ENCODE measurements at places on chromosomes 7 and 10.

DNA sequence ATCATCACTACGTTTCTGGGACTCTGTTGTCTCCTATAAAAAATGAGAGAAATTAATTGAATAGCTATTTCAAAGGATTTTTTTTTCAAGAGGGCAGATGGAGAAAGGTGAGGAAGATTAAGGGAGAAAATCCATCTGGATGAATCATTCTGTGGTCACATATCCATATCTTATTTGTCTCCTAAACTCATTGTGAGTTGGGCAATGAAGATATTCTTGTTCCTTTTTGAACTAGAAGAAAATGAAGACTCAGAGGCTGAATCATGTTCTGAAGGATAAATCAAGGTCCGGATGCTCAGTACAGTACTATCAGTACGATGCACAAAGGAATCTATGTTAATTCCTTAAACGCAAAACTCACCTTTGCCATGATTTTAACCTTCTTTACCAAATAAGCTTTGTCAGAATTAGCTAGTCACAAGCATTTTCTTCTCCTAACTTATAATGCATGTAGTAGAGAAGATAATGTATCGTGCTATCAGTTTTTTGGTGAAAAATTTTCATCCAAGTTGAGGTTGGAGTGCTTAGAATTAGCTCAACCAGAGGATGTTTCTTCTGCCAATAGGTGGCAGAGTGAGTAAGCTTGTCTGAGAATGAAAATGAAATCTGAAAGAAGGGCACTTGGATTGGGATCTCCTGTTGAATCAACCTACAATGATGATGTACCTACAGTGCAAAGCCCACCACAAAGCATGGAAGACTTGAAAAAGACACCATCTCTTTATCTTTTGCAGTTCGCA lies 446.9 kb downstream of the KIF20B start:
- no peak for DNase-seq

DNA sequence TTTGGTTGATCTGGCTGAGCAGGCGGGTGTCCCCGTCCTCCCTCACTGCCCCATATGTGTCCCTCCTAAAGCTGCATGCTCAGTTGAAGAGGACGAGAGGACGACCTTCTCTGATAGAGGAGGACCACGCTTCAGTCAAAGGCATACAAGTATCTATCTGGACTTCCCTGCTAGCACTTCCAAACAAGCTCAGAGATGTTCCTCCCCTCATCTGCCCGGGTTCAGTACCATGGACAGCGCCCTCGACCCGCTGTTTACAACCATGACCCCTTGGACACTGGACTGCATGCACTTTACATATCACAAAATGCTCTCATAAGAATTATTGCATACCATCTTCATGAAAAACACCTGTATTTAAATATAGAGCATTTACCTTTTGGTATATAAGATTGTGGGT lies 26.9 kb upstream of the TRIM56 start:
- peak; percentile 10 for DNase-seq

DNA sequence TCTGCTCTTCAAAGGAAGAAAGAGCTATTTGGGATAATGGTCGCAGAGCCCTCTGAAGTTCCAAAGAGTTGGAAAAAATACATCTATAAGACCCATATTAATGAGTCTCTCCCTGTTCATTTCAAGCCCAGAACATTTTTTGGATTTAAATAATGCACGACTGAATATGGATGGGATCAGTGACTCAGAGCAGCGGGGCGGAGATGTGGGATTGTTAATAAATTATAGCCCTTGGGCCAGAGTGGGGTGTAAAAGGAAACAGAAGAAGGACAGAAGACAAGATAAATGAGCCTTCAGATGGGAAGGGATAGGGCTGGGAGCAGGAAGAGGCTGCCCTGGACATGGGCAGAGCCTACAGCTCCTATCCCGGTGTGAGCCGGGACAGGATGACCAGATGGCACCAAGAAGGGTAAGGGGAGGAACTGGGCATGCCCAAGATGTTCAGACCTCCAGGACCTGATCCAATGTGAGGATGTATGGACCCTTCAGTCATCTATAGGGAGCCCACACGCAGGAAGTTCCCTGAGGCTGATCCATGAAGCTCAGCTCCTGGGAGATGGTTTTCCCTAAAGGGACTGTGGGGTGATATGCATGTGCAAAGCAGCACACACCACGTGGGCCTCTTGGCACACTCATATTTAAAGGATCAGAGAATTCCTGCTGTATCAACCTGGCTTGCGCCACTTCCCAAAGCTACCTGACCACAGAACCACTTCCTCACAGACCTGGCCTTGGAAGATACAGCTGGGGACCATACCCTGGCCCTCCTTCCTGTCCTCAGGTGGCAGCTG lies 96.1 kb upstream of the PLXNA4 start:
- DNase-seq: no peak

GRCh38 chr7:44184873-44185446 lies 4.3 kb downstream of the GCK start:
- no peak for DNase-seq

DNA sequence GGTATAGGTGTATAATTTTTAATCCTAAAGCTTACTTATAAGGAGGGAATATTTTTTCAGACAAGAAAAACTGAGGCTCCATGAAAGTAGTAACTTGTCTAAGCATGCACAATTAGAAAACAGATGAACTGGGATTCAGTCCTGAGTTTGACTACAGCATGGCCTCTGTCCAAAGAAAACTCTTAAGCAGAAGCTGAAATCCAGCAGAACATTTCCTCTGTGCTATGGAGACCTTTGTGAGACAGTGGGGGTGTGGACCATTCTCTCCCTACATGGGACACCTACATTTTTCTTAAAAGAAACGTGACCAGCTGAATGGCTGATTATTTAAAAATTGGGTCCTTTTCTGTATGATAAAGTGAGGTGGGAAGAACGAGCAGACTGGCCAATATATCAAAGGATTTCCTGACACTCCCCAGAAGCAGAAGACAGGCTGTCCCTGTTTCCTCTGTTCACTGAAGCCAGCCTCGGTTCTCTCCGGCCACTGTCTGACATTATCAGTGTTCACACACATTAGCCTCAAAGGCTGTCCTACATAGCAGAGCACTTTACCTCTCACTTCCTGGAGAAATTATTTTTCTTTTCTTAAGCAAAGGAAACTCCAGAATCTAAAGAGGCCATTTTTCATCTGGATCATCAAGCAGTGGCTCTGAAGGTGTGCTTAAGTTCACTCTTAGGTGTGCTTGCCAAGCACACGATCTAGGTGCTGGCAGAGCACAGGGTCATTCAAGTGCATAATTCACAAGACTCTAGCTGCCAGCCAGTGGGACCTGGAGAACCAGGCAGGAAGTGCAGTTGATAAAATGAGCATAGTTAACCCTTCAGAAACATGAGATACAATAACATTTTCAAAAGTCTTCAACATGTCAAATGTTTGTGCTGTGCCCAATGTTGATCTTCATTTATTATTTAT lies 40.4 kb upstream of the KIAA1217 start:
- no peak for DNase-seq

- no peak for DNase-seq
These were observed 45.1 kb upstream of the MET start for GRCh38 chr7:116626886-116627285.

DNA sequence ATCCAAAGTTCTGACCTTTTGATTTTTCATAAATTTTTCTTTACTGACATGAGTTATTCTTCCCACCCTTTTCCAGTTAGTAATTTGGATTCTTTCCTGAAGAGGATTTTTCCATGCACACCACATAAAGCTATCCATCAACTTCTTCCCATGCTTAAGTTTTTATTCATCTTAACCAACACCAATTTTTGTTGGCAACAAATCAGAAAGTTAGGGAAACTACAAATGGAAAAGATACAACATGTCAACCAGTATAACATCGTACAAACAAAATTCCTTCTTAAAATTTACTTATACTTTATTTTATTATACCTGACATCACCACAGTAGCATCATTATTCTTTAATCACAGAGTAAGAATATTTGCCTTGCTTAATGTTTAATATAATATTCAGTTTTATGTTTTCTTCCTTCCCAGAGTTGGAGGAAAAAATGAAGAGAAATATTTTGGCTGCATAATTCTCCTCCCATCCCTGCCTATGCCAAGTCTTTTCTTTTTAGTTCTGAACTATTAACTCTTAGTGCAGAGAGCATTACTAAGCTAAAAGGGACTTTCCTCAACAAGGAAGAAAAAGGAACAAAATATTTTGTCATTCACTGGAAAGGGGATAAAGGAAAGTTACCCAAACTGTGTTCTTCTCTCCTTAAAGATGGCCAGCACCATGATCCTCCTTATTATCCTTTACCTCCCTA lies 67.5 kb upstream of the MEOX2 start:
- no peak for DNase-seq

DNA sequence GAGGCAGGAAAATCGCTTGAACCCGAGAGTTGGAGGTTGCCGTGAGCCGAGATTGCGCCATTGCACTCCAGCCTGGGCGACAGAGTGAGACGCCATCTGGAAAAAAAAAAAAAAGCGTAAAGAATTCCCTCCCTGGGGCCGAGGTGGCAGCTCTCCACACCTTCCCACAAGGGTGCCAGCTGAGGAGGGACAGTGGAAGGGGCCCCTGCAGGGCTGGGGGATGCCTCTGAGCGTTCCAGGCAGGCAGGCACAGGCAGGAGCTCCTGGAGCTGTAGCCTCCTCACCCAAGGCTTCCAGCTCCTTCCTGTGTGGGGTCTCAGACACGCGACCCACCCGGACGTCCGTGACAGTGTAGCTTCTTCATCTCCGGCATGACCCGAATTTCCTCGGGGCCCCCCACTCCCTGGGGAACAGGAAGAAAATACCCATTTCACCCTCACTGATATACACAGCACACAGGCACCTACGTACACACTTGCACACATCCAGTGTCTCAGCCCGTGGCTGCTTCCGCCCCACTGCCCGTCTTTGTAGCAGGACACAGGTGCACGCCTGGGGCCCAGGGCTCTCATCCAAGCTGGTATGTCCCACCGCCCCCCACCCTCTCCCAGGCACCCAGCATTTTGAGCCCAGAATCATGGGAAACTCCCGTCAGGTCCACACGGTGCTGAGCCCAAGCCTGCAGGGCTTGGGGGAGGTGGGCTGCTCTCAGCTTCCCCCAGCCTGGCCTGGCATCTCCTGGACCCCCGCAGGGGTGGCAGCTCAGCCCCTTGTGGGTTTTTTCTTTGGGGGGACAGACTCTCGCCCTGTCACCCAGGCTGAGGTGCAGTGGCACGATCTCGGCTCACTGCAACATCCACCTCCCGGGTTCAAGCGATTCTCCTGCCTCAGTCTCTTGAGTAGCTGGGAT lies 25.7 kb downstream of the GRIFIN start:
- no peak for DNase-seq

GRCh38 chr10:78578929-78579328 lies 489.8 kb upstream of the ZMIZ1 start:
- peak; percentile 96 for DNase-seq

DNA sequence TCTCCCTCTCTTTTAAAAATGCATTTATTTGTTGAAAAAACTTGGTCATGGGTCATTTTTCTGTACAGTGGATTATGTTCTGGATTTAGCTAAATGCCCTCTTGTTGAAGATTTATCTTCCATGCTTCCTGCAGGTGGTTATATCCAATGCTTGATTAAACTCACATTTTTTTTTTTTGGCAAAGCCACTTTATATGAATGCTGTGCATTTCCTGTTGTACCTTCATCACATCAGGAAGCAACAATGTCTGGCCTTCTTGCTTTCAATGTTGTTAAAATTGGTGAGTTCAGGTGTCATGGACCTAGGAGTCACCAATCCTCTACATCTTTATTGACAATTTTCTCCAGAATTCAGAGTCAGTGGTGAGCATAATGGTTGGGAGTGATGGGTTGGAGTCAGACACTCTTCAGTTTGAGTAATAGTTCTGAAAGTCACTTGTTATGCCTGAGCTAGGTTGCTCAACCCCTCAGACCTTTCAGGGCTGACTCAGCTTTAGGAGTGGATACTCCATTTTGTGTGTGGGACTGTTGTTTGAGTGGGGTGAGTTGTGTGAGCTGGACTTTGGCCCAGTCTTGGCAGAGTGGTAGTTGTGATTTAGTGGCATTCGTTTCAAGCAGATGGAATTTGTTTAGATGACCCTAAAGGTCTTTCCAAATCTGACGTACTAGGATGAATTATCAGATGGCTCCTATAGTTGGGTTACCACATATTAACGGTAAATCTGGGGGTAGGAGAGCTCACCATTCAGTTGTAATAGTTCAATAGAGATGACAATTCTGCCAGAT lies 213.5 kb upstream of the ZNF32 start:
- DNase-seq: no peak

DNA sequence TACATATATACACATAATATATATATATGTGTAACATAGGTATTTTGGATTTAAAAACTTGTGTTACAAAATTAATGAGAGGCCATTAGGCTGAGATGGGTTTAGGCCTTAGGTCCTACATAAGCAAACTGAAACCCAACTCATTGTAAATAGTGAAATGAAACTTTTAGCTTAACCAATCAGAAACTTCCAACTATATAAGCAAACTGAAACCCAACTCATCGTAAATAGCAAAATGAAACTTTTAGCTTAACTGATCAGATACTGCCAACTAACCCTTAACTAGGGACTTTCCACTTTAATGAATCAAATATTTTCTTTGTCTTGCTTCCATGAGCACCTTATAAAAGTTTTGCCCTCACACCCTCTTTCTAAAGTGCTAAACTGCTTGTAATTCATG lies 17.3 kb upstream of the SAMD9L start:
- DNase-seq: peak; percentile 25

- no peak for DNase-seq
These were observed 3.9 kb downstream of the HIP1 start for GRCh38 chr7:75734586-75735458.

DNA sequence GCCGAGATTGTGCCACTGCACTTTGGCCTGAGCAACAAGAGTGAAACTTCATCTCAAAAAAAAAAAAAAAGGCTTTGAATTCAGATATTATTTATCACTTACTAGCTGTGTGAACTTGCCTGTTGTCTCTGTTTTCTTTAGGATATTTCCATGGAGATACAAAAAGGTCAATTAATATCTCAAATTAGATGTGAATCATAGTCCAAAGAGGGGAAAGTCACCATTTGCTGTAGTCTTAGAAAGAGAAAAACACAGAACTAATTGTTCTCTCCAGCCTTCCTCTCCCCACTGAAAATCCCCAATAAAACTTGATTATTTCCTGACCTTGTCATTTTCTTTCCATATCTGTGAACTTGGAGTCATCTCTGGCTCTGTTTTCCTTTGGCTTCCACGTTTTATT lies 21.2 kb downstream of the HEPACAM2 start:
- DNase-seq: no peak

- DNase-seq: peak; percentile 12
These were observed 19.0 kb upstream of the DMBT1 start for GRCh38 chr10:122541541-122542002.
